ENCODE measurements at places on chromosomes 6 and 20.

GRCh38 chr20:46690219-46691106 lies 1.2 kb upstream of the TP53RK start:
- DNase-seq: no peak

DNA sequence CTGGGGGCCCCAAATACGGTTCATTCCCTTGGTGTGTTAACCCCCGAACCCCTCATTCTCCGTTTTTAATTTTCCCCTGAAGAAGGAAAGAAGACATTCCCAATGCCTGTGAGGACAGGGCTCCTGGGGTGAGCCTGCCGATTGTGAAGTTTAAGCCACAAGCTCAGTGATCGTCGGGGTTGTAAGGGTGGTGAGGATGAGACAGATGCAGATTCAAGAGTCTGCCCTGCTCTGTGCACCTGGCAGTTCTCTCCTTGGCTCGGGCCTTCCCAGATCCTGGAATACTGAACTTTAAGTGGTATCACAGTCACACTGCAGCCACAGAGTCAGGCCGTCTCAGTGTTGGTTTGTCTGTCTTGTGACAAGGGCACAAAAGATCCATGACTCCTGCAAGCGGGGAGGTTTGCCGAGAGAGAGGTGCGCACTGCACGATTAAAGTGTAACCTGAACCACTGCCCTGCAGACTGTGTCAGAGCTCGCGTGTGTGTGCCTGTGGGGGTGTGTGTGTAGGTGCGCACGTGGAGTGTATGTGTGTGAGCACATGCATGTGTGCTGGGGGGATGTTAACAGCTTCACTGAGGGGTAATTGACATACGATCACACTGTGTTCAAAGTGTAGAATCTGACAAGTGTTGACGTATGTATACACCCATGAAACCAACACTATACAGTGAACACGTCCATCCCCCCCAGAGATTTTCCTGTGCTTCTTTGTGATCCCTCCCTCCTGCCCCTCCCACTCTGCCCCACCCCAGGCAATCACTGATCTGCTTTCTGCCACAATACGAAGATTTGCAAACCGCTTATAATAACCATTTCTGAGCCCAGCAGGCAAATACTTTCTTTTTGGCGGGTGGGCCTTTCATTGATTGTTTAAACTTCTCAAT lies 38.9 kb downstream of the RPP40 start:
- no peak for DNase-seq

DNA sequence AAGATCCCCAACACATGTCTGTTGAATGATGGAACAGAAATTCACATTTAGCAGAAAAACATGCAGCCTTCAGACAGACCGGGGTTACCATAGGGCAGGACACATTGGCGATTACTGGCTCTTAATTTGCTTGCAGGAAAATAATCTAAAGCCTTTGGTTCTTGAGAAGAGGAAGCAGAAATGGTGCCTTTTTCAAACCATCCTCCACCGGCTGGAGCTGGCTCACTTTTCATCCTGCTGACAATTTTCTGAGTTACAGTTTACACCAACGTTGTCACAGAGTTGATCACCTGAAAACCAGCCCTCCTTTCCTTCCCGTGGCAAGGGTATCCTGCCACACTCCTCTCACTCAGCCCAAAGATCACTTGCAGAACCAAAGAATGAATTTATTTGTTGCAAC lies 32.6 kb downstream of the SF3B5 start:
- DNase-seq: no peak

GRCh38 chr6:168148231-168148849 lies 69.3 kb upstream of the FRMD1 start:
- DNase-seq: no peak

DNA sequence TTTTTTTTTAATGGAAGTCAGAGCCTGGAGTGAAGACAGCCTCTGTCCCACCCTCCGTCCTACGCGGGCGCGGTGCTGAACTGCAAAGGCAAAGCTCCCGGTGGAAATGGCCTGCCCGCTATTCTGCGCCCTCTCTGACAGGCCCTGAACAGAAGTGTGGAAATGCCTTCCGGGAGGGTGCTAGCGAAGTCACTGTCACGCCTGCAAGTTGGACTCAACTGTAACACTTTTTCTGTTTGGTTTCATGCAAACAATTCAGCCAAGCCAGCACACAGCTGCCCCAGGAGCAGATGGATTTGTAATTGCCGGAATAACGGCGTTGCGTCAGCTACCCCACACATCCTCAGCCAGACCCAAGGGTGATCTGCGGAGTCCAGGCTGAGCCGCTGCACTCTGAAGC lies 107.6 kb downstream of the PSMB1 start:
- DNase-seq: no peak

DNA sequence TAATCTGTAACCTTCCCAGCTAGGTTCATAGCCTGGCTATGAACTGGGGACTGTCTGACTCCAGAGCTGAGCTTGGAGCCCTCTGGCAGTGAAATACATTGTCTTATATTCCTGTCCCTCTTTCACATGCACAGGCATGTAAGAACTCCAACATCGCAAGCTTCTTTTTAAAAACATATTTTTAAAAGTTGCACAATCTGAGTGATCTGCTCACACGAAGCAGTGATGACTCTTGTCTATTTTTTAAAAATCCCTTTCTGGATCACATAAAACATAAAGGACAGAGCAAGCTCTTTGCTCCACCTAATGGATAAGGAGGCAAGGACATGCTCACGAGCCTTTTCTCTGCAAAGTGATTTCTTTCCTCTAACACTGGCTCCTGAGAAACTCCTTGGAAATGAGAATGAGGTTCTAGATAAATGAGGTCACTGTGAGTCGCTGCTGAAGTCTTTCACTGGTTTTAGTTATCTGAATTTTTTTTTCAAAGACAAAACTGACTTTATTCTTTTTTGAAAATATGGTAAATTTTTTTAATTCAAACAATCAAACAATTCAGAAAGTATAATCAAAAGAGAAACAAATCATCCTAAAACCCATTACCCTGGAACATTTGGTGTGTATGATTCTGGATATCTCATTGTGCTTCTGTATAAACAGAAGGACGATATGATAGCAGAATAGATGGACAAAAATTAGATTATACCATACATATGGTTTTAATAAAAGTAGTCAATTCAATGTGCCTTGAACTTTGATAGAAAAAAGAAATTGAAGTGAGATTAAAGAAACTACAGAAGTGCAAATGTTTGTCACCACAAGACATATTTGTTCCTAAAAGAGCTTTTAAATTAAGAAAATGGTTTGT lies 30.8 kb downstream of the IL20RA start:
- DNase-seq: no peak

- DNase-seq: no peak
Observed at GRCh38 chr6:34196833-34197195, 39.9 kb upstream of the HMGA1 start.

DNA sequence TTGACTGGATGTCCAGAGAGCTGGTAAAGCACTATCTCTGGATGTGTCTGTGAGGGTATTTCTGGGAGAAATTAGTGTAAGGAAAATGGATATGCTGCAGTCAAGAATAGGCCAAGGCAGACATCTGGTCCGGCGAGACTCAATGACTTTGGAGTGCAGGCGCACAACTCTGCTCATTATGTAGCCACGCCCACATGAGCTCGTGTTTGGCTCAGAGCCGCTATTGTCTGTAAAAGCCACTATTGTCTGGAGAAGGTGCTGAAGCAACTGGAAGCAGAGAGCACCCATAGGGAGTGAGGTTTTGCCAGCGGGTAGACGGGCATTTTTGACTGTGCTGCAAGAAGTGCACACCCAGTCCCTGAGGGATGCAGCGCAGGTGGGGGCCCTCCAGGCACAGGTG lies 305.0 kb upstream of the POU3F2 start:
- DNase-seq: no peak

GRCh38 chr20:47206962-47207641 lies 149.4 kb downstream of the ZMYND8 start:
- DNase-seq: no peak

DNA sequence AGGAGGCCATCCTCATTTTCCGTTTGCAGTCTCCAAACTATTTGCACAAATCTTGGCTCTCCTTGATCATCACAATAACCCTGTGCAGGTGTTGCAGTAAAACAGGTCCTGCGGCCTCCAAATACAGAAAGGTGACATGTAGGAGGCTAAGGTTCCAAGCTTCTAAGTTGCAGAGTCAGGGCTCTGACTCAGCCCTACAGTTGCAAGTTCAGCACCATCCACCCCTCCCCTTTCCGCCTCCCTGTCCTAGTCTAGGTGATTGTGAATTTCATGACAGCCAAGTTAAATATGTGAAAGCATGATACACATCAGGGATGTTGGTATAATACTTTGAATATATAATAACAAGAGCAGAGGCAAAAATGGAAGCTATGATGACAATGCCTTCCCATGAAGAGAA lies 317.3 kb upstream of the CDH4 start:
- no peak for DNase-seq

DNA sequence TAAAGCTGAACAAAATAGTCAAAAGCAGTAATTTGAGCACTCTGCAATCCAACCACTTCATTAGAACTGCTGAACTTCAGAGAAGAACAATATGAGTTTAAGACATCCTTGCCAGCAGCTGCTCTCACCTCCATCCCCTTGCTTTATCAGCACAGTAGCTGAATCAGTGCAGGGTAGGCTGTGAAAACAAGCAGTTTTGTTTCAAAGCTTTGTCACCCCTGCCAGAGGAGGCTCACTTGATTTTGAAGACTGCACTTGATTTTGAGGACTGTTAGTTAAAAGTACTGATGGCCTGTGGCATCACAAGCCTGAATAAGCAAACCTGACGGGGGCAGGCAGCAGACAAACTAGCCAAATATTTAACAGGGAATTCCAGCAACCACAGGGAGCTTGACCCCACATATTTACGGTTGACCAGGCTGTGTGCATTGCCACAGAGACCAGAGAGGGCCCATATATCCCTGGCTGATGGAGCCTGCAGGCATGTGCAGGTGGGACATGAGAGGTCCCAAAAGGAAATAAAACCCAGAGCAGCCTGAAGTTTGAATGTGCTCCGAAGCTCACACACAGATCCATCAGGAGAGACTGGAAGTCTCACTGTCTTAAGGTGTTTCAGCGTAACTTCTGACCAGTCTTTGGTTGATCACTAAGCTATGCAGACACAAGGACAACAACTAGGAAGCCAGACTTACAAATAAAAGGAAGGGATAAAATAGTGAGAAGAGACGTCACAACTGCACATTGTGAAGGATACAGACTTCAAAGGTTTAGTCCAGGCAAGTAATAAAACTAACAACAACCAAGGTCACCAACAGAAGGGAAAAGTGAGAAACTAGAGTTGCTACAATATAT lies 97.4 kb downstream of the PDSS2 start:
- no peak for DNase-seq

DNA sequence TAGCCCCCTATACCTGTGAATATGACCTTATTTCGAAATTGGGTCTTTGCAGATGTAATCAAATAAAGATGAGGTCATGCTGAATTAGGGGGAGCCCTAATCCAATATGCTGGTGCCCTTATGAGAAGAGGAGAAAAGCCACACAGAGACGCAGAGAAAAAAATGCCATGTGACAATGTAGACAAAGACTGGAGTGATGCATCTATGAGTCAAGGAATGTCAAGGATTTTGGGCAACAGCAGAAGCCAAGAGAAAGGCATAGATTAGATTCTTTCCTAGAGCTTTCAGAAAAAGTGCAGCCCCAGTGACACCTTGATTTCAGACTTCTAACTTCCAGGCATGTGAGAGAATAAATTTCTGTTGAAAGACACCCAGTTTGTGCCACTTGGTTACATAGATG lies 47.4 kb upstream of the HS3ST5 start:
- no peak for DNase-seq

GRCh38 chr20:47484303-47484702 lies 17.4 kb upstream of the NCOA3 start:
- DNase-seq: no peak

DNA sequence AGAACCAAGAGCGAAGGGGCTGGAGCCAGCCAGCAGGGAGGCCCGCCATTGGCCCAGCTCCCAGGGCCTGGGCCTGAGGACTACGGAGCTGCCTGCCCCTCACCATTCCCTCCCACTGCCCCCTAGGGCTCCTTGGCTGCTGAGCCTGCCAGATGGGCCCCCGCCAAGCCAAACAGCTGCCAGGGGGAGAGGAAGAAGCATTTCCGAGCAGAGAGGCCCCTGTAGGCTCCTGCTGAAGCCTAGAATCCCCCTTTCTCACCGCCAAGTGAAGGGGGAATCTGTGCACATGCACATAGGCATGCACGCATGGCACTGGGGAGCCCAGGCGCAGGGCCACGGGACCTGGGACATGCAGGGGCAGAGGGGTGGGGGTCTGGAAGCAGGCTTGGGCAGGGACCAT lies 28.5 kb upstream of the MRPS18A start:
- no peak for DNase-seq

DNA sequence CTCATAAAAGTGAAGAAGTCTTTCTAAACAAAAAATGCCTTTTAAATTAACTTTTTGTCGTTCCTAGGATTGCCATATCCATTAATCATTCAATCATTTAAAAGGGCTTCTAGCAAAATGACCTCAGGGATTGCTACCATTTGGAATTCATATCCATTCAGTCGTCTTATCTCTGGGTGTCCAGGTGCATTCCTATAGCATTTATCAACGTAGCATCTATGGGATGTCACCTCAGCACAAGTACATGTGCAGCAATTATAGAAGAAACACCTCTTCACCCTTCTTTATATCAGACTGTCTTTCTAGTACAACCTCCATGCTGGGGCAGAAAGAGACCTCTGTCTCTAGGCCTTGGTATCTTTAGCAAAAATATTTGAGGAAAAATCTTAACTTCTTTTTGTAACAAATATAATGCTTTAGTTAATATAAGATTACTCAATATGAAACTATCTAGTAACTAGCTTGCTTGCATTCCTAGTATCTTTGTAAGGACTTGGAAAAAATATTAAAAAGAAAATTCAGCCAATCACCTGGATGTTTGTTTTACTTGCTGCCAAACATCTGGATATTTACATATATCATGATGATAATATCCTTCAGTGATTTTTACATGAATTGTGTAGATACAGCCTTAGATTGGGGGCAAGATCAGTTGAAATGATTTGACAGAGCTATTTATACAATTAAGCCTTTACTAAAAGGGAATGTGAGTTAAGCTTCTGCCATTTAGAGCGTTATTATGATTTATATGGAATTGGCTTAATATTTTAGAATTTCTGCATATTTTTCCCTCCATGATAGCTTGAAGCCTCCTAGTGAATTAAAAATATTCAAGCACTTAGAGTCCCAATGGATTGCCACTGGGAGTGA lies 356.8 kb downstream of the HDGFL1 start:
- DNase-seq: no peak

GRCh38 chr6:108806171-108806570 lies 42.1 kb upstream of the ARMC2 start:
- no peak for DNase-seq

GRCh38 chr6:159527351-159527750 lies 165.7 kb downstream of the SOD2 start:
- DNase-seq: no peak

- DNase-seq: no peak
Observed at GRCh38 chr6:136250686-136251008, 536 bp upstream of the MTFR2 start.

DNA sequence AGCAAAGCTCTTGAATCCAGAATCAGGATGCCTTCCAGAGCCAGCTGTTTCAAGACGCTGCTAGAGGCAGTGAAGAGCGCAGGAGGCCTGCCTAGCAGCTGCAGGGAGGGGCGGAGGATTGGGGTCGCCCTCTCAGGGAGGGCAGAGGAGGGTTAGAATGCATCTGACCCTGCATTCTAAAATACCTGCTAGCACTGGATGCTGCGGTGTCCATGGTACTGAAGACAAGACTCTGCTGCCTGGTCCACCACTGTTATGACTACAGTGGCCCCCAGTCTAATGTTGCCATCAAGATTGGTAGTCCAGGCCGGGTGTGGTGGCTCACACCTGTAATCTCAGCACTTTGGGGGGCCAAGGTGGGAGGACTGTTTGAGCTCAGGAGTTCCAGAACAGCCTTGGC lies 193.7 kb upstream of the PROKR2 start:
- no peak for DNase-seq
